ENCODE measurements at places on chromosomes 11 and 22.

- DNase-seq = no peak
Measured at GRCh38 chr11:79397252-79397651, 43.6 kb downstream of the TENM4 start.

- no peak for DNase-seq
Measured at GRCh38 chr11:44507491-44507890, 58.0 kb upstream of the CD82 start.

GRCh38 chr11:78802058-78802761 is 227.5 kb upstream of the NARS2 start:
- no peak for DNase-seq

GRCh38 chr11:29712616-29713015 is 304.2 kb downstream of the KCNA4 start:
- no peak for DNase-seq

DNA sequence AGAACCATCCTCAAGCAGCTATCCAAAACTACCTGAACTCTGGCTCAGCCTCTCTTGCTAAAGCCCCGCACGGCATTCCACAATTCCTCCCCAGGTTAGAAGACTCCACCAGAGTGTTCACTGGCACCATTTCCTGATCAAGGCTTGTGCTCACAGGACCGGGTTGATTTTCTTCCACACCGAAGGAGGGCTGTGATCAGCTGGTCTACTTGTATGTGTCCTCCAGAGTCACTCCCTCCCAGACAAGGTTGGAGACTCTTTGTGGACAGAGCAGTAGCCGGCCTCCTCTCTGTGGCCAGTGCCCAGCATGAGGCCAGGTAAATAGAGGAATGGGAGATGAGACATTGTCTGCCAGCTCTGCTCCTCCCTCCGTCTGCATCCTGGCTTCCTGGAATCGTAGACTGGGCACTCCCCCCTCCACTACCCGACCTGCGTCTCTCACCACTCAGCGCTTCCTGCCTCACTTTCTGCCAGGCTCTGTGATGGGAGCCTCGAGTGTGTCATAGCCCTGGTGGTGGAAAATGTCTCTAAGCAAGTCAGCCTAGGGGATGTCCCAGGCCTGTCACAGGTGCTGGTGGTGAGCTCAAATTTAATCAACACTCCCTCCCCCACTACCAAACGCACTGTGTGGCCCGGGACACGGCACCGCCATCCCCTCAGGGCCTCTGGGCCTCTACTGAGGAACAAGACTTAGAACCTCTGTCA is 12.5 kb upstream of the TMPRSS6 start:
- DNase-seq = no peak

DNA sequence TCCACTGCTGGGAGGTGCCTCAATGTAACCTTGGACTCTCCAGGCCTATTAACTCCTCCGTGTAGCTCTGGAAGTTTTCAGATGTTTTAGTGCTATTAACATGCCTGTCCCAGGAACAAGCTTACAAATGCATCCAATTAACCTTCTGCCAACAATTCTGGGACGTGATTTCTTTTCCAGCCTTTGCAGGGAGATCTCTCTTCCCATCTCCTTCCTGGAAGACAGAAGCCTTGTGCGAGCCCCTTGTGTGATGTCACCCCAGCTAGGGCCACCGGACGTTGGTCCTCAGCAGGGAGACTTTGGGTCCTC is 47.7 kb upstream of the SYT7 start:
- DNase-seq = no peak

DNA sequence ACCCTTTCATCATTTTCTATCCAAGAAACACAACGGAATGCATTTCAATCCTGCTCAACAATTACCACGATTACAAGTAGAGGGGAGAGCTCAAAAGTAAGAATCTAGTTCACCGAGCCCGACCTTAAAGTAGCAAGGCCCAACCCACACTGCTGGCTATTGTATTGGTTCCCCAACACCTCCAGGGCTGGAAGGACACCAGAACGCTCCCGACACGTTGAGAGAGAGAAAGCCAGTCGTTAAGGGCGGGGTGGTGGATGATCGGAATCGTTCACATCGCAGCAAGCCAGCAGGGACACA is 690 bp downstream of the CKAP5 start:
- DNase-seq = no peak

DNA sequence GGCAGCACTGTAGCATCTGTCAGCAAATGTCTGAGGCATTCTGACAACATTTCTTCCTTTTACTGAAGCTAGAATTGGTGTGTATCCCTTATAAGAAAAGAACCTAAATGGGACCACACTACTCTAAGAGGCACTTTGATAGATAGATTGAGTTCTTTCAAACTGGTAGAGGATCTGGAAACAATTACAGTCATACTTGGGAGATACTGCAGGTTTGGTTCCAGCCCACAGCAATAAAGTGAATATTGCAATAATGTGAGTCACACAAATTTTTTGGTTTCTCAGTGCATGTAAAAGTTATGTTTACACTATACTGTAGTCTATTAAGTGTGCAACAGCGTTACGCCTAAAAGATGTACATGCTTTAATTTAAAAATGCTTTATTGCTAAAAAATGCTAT is 96.9 kb downstream of the SBF2 start:
- no peak for DNase-seq

GRCh38 chr11:92667486-92668152 is 301.8 kb upstream of the MTNR1B start:
- DNase-seq = no peak

- no peak for DNase-seq
Measured at GRCh38 chr22:37381489-37381888, 45.8 kb downstream of the ELFN2 start.

- no peak for DNase-seq
Measured at GRCh38 chr22:35537232-35537631, 3.4 kb upstream of the RASD2 start.

- no peak for DNase-seq
Measured at GRCh38 chr11:34364102-34364501, 6.3 kb upstream of the ABTB2 start.
